ENCODE measurements at places on chromosomes 11 and 22. TPM values are rescaled to one million over a fixed set of nuclear protein-coding genes. Genes with fewer than 3 reads are reported as not detected.

Gene OSM
- total RNA-seq = 0.19 TPM

DNA sequence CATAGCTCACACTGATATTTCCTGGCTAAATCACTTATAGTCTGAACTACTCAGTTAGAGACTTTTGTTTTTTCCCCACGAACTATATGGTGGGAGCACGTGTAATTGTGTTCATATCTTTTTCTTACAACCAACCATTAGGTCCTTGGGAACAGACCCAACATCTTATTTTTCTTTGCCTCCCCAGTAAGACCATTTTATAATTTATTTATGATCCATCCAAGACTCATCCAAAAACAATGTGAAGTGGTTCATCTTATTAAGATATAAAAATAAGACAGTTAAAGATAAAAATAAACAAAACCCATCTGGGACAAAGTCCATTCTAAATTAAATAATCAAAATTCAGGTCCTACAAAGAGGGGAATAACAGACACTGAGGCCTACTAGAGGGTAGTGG is 90.8 kb downstream of the FAM168A start:
- no peaks in the 10 kb centered on the region for H3K36me3 ChIP-seq
- no peak for DNase-seq
- H3K27me3 ChIP-seq = no peaks in the 10 kb centered on the region

Gene TESMIN
- 0.90 TPM for total RNA-seq

DNA sequence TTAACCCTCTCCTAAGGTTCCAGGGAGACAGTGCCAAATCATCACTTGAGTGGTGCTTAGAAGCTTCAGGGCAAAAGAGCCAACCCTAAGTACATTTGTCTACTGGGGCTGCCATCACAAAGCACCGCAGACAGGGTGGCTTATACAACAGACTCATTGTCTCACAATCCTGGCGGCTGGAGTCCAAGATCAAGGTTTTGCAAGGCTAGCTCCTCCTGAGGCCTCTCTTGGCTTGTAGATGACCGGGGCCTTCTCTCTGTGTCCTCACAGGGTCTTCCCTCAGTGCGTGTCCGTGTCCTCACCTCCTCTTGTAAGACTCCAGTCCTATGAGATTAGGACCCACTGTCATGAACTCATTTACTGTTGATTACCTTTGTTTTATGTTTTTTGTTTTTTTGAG is 34.1 kb upstream of the CD81 start:
- no peaks in the 10 kb centered on the region for H3K4me1 ChIP-seq
- H3K27me3 ChIP-seq = no peaks in the 10 kb centered on the region
- no peak overlapping the region for H3K27ac ChIP-seq
- H3K4me3 ChIP-seq = no peak overlapping the region
- DNase-seq = no peak

DNA sequence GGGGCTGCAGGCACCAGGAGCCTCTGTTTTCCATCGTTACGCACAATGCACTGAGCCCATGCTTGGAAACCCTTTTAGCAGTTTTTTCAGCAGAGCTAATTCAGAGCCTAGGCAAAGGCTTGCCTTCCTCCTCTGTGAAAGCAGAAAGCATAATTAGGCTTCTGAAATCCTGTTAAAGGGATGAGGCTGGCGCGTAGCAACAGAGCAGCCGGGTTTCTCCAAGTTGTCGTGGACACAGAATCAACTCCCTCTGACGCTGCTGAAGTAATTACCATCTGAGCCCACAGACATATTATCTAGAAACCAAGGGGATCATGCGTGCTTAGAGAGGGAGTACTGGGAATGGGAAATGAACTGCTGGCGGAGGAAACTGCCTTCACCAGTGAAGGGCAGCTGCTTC is 85.4 kb downstream of the MYO18B start:
- H3K4me3 ChIP-seq = no peak overlapping the region
- peaks cover 82% of the 10 kb centered on the region for H3K36me3 ChIP-seq
- no peak for DNase-seq
- H3K4me1 ChIP-seq = no peaks in the 10 kb centered on the region
- no peak overlapping the region for H3K27ac ChIP-seq

DNA sequence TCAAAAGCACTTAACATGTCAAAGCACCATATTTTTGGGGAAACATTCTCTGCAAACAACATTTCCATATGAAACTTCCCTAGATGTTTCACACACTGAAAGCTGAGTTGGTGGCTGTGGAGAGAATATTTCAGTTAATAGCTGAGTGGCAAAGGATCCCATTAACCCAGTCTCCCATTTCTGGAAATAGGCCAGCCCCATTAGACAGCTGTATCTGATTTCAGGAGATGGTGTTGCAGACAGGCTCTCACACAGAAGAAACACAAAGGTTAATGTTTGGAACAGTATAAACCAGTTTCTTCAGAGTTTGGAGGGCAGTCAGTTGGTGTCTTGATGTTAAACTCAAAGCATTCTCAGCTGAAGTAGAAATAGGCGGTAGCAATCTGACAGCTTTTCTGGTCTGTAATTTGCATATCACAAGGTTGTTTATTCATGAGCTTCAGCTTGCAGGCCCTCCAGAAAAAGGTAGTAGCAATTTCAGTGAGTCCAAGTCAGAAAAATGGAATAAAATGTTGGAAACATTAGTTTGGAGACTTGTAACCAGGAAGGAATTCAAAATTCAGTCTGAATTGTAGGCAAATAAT is 15.5 kb upstream of the ZBTB44 start:
- H3K4me1 ChIP-seq = no peaks in the 10 kb centered on the region
- H3K27me3 ChIP-seq = no peaks in the 10 kb centered on the region
- no peaks in the 10 kb centered on the region for H3K36me3 ChIP-seq
- H3K27ac ChIP-seq = no peak overlapping the region
- H3K4me3 ChIP-seq = no peak overlapping the region
- DNase-seq = no peak

DNA sequence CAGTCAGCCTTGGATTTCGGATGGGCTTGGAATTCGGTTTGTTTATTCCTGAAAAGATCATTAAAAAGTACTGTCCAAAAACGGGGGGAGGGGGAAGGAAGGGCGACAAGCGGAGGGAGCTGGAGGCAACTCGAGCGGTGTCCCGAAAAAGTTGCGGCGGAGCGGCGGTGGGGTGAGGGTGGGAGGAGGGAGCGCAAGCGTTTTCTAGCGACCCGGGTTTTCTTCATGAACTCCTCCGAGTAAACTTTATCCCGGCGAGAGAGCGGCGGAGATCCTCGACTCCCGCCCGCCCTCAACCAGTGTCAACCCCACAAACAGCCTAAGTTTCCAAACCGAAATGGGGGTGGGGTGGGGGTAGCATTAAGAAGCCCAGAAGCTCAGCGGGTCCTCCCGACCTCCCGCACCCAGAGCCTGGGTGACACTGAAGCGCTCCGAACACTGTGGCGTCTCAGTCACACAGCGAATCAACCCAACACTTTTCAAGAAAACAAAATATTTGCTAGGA is 133.0 kb upstream of the C11orf58 start:
- H3K4me3 ChIP-seq = peak overlapping the region; percentile 80
- H3K27me3 ChIP-seq = peaks cover 3% of the 10 kb centered on the region
- DNase-seq = peak; percentile 39
- H3K27ac ChIP-seq = peak overlapping the region; percentile 98

- no peak overlapping the region for H3K4me3 ChIP-seq
- H3K27ac ChIP-seq = no peak overlapping the region
- H3K36me3 ChIP-seq = no peaks in the 10 kb centered on the region
- H3K27me3 ChIP-seq = no peaks in the 10 kb centered on the region
- no peak for DNase-seq
Measured at GRCh38 chr11:8878771-8879170, 32.2 kb upstream of the AKIP1 start.

GRCh38 chr11:66541892-66542291 is 4.0 kb downstream of the ZDHHC24 start:
- no peak overlapping the region for H3K4me3 ChIP-seq
- H3K27ac ChIP-seq = no peak overlapping the region
- no peak for DNase-seq
- H3K36me3 ChIP-seq = peaks cover 36% of the 10 kb centered on the region
- H3K27me3 ChIP-seq = no peaks in the 10 kb centered on the region

DNA sequence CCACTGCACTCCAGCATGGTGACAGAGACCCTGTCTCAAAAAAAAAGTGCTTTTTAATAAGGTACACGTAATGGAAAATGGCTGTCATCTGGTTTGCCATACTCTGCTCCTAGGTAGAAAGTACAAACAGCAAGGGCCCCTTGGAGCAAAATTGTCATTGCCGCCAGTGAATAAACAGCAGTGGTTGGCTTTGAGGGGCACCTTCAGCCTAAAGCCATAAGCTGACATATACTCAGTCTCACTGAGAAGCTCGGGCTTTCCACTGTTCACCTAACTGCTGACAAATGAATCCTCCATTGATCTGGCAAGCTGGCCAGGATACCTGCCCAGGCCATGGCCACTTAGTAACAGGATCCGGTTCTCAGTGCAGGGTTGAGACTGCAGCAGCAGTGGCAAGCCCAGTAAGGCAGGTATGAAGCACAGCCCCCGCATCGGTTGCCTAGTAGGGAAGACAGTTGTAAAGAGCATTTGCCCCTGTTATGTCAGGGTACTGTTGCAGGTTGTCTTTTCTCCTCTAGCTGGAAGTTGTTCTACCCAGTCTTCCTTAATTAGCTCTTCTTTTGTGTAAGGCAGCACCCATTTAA is 38.8 kb downstream of the MARK2 start:
- H3K27me3 ChIP-seq = no peaks in the 10 kb centered on the region
- no peak for DNase-seq
- no peak overlapping the region for H3K4me3 ChIP-seq
- peaks cover 49% of the 10 kb centered on the region for H3K4me1 ChIP-seq

Gene RAG2
- total RNA-seq = not detected

- DNase-seq = no peak
- no peak overlapping the region for H3K4me3 ChIP-seq
- H3K4me1 ChIP-seq = no peaks in the 10 kb centered on the region
- no peaks in the 10 kb centered on the region for H3K36me3 ChIP-seq
- no peak overlapping the region for H3K27ac ChIP-seq
Measured at GRCh38 chr22:39717099-39717498, 146.5 kb downstream of the CACNA1I start.

DNA sequence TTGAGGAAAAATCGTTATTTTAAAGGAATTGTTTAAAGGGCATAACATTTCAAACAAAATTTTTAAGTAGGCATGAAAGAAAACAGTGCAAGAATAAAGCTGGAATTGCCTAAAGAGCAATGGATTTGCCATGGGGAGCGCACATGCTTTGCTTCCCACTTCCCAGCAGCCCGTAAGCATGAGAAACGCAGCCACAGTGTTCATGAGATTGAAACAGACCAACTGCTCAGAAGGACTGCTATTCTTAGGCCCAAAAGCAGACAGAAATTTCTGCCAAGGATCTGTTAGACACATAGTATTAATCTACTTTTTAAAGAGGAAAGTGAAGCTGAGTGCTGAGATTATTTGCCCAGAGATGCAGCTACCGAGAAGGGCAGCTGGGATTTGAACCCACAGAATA is 34.2 kb upstream of the TSKU start:
- no peaks in the 10 kb centered on the region for H3K27me3 ChIP-seq
- DNase-seq = no peak
- H3K4me1 ChIP-seq = peaks cover 15% of the 10 kb centered on the region
- H3K36me3 ChIP-seq = no peaks in the 10 kb centered on the region
- H3K27ac ChIP-seq = no peak overlapping the region

- H3K4me3 ChIP-seq = peak overlapping the region; percentile 71
- H3K4me1 ChIP-seq = peaks cover 19% of the 10 kb centered on the region
- H3K27ac ChIP-seq = peak overlapping the region; percentile 99
Measured at GRCh38 chr11:72112978-72113808, 698 bp upstream of the ANAPC15 start.

DNA sequence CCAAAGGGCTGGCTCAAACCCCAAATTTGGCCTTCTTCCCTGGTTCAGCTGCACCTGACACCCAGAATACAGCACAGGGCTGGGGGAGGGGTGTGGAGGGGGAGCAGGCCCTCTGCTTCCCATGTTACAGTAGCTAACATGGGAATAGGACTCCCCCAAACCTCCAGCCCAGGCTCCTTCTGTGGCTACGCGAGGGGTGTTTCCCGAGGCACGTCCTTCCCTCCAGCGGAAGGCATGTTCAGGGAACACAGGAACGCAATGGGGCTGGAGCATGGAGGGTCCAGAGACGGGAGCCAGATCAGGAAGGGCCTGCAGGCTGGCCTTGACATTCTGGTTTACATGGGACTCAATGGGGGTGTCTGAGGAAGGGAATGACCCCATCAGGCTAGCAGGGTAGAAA is 11.8 kb upstream of the IGLL1 start:
- DNase-seq = no peak
- H3K4me3 ChIP-seq = no peak overlapping the region
- H3K4me1 ChIP-seq = no peaks in the 10 kb centered on the region
- H3K27ac ChIP-seq = no peak overlapping the region

DNA sequence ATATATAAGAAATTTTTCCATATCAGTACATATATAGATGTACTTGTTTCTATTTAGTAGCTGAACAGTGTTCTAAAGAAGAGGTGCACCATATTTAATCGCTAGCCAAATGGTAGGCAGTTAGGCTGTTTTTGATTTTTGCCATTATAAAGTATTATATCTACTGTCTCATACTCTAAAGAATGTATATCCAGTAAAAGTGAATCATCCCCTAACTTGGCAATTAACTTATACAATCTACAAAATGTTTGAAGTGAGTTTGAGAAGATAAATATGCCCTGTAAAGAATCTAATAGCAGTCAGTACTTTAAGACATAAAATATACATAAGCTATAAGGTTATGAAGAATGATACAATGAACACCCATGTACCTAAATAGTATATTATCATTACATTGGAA is 291.5 kb downstream of the SWAP70 start:
- H3K4me1 ChIP-seq = peaks cover 7% of the 10 kb centered on the region
- DNase-seq = no peak
- H3K4me3 ChIP-seq = no peak overlapping the region
- H3K27me3 ChIP-seq = no peaks in the 10 kb centered on the region
- no peak overlapping the region for H3K27ac ChIP-seq

DNA sequence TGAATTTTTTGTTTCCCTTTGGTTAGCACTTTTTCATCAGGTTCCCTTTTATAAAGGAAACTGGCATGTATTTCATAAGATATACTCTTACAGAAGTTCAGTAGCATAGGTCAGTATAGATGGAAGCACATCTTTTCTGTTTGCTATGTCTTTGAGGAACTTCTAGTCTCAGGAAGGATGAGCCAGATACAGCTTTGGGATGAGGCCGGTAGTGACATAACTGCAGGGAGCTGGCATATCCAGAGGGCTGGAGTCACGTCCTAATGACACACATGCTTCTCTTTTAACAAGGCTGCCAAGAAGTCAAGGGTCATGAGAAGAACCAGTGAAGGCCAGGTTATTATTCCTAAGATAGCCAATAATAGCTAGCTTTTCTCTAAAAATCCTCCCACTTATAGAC is 33.3 kb upstream of the ADSL start:
- DNase-seq = no peak
- no peak overlapping the region for H3K27ac ChIP-seq
- peaks cover 100% of the 10 kb centered on the region for H3K36me3 ChIP-seq
- no peaks in the 10 kb centered on the region for H3K4me1 ChIP-seq
- no peaks in the 10 kb centered on the region for H3K27me3 ChIP-seq

Gene MYOD1
- not detected for total RNA-seq

Measured in heart left ventricle (tissue), 16 donors.